Bone marrow (tissue), 2 donors: ENCODE measurements at places on chromosomes 12 and 14.

GRCh38 chr12:47725091-47725772 lies at the start of gene ENDOU:
Gene ENDOU, minus strand, starts transcription at chr12:47725490. Its CDS starts 77 bp downstream, at chr12:47725413.
- no peak for DNase-seq

- no peak for DNase-seq
These were observed 197.0 kb downstream of the ANO2 start for GRCh38 chr12:5748027-5748426.

GRCh38 chr12:16622338-16622737 lies 16.4 kb upstream of the LMO3 start:
- DNase-seq = no peak

- no peak for DNase-seq
These were observed 22.8 kb downstream of the FAIM2 start for GRCh38 chr12:49880756-49881414.

- no peak for DNase-seq
These were observed 66.0 kb upstream of the LHX5 start for GRCh38 chr12:113537751-113538087.

- no peak for DNase-seq
These were observed 81.2 kb downstream of the TMEM260 start for GRCh38 chr14:56660677-56661389.
